Adrenal gland (tissue), 19 donors: ENCODE measurements at places on chromosomes 2 and 18. TPM values are rescaled to one million over a fixed set of nuclear protein-coding genes. Genes with fewer than 3 reads are reported as not detected.

Gene PDCD1
- total RNA-seq, result 0.28 TPM

- DNase-seq, result no peak
Observed at GRCh38 chr2:15677141-15677843, 85.6 kb downstream of the DDX1 start.

- DNase-seq, result no peak
Observed at GRCh38 chr18:46688853-46689525, 32.0 kb upstream of the LOXHD1 start.

Gene LAMA1
- 0.16 TPM for total RNA-seq

Gene CPO
- 0.43 TPM for total RNA-seq

- DNase-seq, result no peak
Observed at GRCh38 chr2:71784734-71785511, 331.6 kb downstream of the DYSF start.

- DNase-seq, result no peak
Observed at GRCh38 chr2:37586663-37587317, 84.7 kb downstream of the CDC42EP3 start.

Gene IL1RL1
- total RNA-seq, result 51.0 TPM

DNA sequence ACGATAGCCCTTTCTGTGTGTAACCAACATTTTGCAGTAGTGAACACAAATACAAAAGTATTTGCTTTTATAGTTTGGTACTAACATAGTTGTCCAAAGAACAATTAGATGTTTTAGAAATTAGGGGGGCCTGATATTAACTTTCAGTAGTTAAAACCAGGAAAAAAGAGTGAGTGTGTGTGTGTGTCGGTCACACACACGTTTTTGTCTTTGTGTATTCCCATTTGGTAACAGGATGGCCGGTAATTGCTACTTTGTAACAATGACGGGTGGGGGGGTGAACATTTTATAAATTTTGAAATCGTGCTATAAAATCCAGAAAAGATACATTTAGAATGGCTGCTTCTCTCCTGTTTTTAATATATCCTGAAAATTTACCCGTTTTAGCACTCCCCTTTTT lies 1.5 kb downstream of the PPIG start:
- no peak for DNase-seq

GRCh38 chr2:46804794-46805193 lies 110.8 kb downstream of the MCFD2 start:
- no peak for DNase-seq

- no peak for DNase-seq
Observed at GRCh38 chr2:213315168-213315876, 31.1 kb downstream of the SPAG16 start.

- DNase-seq, result no peak
Observed at GRCh38 chr2:110875384-110875725, 143.0 kb downstream of the ACOXL start.

Gene TSHZ1
- total RNA-seq, result 24.2 TPM

Gene SPAST
- total RNA-seq, result 12.7 TPM

Gene COLEC11
- total RNA-seq, result 53.3 TPM

DNA sequence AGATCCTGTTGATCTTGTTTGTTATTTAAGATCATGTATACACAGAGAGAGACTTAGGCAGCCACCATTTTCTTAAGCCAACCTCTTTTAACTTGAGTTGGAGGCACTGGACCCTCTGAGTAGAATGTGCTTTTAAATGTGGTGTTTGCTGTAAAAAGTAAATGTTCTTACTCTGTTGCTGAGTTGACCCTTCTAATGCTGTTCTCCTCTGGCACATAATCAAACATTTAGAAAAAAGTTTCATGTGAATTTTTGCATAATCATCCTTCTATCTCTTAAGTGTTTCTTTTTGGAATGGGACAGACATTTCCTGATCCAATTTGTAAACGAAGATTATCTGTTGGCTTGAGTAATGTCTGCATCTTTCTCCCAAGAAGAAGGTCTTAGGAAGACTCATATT lies 255.1 kb upstream of the ETAA1 start:
- DNase-seq, result no peak

- no peak for DNase-seq
Observed at GRCh38 chr2:215782965-215783364, 230.4 kb downstream of the MREG start.

GRCh38 chr2:179460181-179460929 lies 195.7 kb upstream of the SESTD1 start:
- DNase-seq, result peak; percentile 51

DNA sequence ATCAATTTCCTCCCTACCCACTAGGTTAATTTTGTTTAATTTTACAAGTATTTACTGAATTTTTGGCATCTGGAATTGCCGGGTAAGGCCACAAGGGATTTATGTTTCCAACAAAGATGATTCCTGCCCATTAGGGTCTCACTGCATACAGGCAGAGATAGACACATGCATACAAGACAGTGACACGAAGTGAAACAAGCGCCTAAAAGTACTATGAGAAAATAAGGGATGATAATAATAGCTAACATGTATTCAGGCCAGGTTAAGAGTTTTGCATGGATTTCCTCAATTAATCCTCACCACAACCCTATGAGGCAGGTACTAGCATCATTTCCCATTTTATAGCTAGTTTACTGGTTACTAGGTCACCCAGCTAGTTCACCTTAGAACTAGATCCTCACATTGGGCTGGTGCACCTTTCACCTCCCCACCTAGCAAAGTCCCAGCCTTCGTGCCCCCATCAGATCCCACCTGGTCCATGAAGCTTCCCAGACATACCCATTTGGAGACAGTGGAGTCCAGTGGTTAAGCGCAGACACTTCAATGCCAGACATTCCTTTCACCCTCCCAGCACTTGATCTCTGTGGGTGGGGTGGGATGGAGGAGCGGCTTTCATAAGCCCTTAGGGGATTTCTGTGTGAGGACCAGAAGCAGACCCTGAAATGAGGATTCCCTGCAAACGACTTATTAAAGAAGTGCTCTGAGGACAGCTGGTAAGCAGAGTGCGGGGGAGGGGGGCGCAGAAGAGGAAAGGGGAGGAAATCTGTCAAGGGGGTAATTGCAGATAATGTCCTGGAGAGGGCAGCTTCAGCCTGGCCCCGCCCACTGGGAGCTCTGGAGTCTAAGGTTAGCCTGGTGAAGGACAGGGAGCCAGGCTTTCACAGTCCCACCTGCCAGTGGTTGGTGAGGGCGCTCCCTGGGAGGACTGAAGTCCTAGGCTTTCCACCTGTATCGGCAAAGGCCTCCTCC lies 5.8 kb upstream of the DGUOK start:
- DNase-seq, result peak; percentile 19

DNA sequence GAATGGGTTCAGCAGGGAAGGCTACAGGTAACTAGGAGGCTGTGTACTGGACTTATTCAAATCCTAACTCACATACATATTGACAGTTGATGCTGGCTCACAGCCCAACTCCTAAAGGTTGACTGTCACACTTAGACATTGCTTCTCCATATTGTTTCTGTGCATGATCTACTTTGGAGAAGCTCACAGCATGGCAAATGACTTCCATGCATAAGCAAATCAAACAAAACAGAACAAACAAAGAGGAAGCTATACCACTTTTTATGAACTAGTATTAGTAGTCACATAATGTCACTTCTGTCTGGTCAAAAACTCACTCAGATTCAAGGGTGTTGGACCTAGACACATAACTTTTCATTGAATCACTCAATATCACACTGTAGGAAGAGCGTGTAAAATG lies 43.8 kb upstream of the CDH19 start:
- DNase-seq, result no peak

GRCh38 chr2:28276076-28276618 lies 116.5 kb upstream of the FOSL2 start:
- DNase-seq, result peak; percentile 54

Gene GLI2
- total RNA-seq, result 3.0 TPM

Gene HOXD8
- total RNA-seq, result 46.2 TPM

DNA sequence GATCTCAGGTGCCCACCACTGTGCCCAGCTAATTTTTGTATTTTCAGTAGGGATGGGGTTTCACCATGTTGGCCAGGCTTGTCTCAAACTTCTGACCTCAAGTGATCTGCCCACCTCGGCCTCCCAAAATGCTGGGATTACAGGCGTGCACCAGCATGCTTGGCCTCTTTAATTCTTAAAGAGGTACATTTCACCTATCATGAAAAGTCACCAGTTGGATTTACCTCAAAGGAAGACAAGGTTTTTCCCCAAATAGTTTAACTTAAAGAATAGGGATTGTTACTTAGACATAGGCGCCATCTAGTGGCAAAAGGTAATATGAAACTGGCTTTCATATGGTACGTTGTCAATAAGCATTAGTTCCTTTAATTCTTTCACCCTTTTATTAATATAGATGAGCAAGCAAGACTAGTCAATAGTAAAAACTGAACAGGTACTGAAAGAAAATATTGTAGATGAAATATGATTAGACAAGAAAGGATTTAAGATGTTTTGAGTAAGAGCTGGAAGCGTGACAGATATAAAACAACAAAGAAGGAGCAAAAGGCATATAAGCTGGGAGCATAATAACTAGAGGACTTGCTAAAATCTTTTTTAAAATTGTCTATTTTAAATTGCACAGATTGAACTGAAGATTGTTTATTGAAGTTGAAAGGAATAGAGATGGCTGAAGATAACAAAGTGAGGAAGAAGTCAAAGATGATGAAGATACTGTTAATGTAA lies 35.0 kb upstream of the PSMD14 start:
- DNase-seq, result no peak

GRCh38 chr2:75381032-75381431 lies 179.7 kb downstream of the EVA1A start:
- no peak for DNase-seq

DNA sequence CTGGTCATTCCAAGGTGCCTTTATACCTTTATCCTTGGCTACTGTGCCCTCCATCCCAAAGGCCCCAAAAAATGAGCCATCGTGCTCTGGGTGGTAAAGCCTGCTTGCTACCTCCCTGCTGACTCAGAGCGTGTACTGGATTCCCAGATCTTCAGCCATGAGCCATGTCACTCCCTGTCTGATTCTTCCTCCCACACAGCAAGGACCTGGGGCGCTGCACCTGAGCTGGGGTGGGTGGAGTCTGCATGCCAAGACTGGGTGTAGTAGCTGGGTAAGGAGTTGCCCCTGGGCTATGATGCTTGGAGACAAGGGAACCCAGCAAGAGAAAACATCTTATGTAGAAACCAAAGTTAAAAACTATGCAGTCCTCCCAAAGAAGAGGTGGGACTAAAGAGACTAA lies 37.2 kb upstream of the APCDD1 start:
- DNase-seq, result no peak

- peak; percentile 68 for DNase-seq
Observed at GRCh38 chr2:176138526-176138922, 9.0 kb downstream of the HOXD8 start.

Gene GCG
- total RNA-seq, result not detected

GRCh38 chr2:102942107-102942506 lies 180.3 kb downstream of the TMEM182 start:
- peak; percentile 80 for DNase-seq

GRCh38 chr2:47656715-47657600 lies 126.0 kb upstream of the MSH6 start:
- no peak for DNase-seq

GRCh38 chr2:200845669-200846325 lies 18.7 kb downstream of the CLK1 start:
- no peak for DNase-seq

- DNase-seq, result peak; percentile 23
Observed at GRCh38 chr2:106030287-106031268, 163.5 kb downstream of the UXS1 start.

- DNase-seq, result no peak
Observed at GRCh38 chr2:35462226-35462998, 893.2 kb upstream of the CRIM1 start.

Gene TUBB8B
- 1.1 TPM for total RNA-seq

Gene C2orf15
- 0.35 TPM for total RNA-seq

GRCh38 chr2:232984451-232985207 lies 28.4 kb downstream of the NGEF start:
- no peak for DNase-seq

Gene SERPINB7
- total RNA-seq, result not detected

DNA sequence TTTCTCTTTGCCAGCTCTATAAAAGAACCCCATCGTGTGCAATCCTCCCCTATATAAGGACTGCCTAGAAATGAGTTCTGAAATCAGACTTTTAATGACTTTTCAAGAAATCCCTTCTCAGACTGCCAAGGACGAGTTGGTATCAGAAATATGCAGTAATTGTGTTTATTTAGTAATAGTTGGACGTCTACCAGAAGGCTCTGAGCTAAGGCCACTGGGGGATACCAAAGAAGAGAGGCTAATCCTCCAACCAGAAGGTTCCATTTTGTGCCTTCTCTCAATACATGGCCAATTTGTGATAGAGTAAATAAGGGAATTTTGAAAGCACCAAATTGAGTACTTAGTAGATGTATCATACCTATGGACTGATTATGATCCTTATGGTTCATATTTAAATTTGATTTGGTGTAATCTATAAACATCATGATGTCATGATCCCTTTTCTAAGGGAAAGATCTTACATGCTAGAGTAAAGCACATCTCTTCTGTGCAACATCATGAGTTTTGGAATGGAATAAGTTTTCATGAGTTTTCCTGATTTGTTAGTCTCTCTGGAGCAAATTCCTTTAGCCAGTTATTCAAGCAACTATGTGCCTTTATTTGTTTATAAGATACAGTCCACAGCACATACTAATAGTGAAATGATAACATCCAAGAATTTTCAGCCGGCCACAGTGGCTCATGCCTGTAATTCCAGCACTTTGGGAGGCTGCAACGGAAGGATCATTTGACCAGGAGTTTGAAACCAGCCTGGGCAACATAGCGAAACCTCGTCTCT lies 82.2 kb upstream of the LTBP1 start:
- DNase-seq, result no peak

DNA sequence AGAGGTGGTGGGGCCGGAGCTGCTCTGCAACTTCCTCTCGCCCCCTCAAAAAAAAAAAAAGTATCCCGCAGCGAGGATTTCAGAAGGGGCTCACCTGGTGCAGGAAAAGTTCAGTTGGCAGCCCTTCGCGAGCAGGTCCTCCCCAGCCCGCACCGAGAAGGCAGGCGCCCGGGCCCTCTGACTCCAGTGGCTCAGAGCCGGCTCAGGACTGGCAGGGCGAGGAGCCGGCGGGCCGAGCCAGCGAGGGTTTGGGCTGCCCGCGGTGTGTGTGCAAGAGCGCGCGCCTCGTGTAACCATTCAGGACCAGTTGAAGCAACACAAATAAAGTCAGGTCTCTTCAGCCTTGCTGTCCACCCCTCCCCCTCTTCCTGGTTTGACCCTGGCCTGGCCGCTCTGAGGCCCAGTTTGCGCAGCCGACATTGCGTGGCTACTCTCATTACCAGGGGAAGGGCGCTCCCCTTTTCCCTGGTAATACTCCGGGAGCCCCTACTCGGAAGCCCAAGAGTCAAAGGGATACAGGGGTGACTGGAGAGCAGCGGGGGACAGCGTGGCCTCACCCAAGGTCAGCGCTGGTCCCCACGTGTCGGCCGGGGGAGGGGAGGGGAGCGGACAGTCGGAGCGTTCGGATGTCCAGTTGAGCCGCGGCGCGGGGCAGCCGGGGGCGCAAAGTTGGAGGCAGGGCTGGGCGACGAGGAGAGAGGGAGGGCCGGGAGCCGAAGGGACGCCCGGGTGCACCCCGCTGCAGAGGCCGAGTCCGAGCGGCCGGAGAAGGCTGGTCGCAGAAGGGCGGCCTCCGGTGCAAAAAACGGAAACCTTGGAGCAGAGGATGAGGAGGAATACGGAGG lies 12.3 kb downstream of the EN1 start:
- no peak for DNase-seq
